Fibroblast of the aortic adventitia (primary cell): ENCODE measurements at places on chromosomes 2 and 18. TPM values are rescaled to one million over a fixed set of nuclear protein-coding genes. Genes with fewer than 3 reads are reported as not detected.

The UGT1A7 gene
- total RNA-seq = not detected in 2 replicates

The TMEM163 gene
- total RNA-seq = not detected in 2 replicates

The MLPH gene
- 5.2 and 6.1 TPM in 2 replicates for total RNA-seq

- DNase-seq = no peak
Measured at GRCh38 chr2:205276116-205276777, 406.1 kb upstream of the NRP2 start.

The GAREM1 gene
- total RNA-seq = 2.4 and 5.5 TPM in 2 replicates

The CTNNA2 gene
- total RNA-seq = 0.36 TPM in 1 of 2 replicates, not detected in the other

DNA sequence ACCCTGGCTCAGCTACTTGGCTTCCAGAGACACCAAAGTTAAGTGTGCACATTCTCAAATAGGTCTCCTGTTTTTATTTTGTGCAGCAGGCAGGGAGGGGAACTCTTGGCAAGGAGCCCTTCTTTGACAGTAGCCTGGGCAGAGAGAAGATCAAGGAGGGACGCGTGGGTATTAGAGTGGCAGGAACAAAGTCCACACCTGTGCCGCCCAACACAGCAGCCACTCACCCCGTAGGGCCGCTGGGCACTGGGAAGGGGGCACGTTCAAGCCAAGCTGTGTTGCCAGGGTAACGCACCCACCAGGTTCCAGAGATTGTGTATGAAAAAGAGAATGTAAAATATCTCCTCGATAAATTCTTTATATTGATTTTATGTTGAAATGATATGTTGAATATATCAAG is 229.3 kb upstream of the AGAP1 start:
- DNase-seq = no peak

- no peak for DNase-seq
Measured at GRCh38 chr18:52519021-52519420, 179.0 kb downstream of the DCC start.

GRCh38 chr2:98870516-98871158 is 65.4 kb downstream of the CRACDL start:
- no peak for DNase-seq

DNA sequence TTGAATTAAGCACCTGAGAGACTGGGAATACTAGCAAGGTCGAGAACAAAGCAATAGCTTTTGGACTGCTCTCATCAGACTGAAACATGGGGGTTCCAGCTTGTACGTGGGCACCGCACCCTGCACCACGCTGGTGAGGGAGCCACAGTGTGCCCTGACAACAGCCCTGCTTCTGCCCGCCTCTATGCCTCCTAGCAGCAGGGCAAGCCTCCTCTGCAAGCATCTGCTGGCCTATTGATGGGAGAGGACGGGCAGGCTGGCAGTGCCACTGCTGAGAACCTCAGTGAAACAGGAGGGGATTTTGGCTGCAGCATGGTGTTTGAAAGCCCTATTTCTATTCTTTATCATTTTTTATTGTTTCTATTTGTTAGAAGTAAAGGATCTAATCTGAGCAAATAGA is 146.1 kb upstream of the OTOS start:
- no peak for DNase-seq

The CHN1 gene
- 2.3 and 3.3 TPM in 2 replicates for total RNA-seq

DNA sequence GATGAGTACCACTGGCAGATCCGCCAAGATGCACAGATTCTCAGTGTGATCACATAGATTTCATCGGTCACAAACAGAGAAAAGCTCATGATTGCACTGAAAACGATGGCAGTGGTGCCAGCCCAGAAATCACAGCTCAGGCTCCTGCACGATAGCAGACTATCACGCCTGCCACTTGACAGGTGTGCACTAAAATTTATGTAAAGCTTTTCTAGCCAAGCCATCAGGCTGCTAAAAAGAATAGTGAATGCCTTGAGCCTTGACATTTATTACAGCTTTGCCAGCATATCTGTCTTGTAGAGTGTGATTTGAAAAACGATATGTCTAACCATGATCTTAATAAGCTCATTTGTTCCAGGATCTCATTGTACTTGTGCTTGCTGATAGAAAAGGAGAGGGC is 409.5 kb upstream of the CWC22 start:
- DNase-seq = no peak

- no peak for DNase-seq
Measured at GRCh38 chr18:69840001-69840400, 107.7 kb downstream of the CD226 start.

GRCh38 chr2:181130686-181131085 is 150.3 kb downstream of the UBE2E3 start:
- DNase-seq = peak; percentile 34

The UBR3 gene
- total RNA-seq = 29.2 and 45.5 TPM in 2 replicates

DNA sequence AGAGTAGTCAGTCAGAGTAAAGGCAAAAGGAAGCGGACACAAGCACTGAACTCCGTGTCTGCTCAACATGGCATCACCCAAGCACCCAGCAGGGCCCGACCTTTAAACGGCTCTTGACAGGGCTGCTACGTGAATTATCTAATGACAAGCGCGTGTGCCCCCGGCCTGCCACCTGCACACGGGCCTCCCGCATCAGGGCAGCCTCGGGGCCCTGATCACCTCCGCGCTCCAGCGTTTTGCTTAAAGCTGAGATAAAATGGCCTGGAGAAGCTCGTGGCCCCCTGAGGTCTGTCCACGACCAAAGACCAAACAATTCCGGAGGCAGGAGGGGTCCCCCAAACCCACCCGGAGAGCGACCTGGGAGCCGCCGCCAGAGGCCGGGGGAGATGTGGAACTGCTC is 376 bp downstream of the NDUFA10 start:
- peak; percentile 3 for DNase-seq

DNA sequence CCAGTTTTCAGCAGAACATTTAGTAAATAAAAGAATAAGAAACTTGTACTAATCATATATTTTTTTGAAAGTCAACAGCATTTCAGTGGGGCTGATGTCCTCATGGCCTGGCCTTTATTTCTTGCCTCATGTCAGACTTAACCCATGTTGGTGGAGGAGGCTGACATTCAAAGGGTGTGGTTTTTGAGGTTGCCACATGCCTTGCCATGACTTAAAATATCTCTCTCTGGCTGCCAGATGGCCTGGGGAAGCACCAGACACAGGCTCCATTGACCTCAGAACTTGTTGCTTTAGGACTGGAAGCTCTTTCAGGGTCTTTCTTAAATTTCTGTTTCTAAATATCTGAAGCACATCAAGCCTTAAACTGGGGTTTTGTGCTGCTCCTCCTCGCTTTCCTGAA is 32.5 kb upstream of the CD28 start:
- DNase-seq = no peak

DNA sequence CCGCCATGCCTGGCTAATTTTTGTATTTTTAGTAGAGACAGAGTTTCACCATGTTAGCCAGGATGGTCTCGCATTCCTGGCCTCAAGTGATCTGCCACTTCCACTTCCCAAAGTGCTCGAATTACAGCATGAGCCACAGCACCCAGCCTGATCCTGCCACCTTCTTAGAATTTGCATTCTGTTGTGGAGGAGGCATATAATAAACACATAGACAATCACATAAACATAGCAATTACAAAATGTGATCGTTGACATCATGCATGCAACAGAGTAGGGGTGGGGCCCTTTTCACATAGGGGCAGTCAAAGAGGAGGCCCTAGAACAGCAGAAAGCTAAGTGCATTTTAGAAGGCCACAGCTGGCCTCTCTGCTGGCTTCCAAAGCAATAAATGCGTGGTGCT is 39.9 kb upstream of the TSPYL6 start:
- DNase-seq = no peak

DNA sequence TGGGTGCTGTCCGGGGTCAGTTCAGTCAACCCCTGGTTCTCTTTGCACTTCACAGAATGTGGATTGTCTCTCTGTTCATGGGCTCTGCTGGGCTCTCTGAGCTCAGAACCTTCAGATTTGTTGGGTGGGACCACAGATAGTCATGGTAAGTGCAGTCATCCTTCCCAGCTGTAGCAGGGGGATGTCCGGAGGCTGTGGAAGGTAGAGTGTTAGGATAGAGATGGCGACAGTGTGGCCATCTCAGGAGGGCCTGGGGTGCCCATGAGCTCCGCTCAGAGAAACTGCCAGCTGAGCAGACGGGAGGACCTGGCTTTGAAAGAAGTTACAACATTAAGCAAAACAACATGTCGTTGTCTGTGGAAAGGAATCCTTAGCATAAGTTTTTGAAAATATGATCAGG is 149.8 kb downstream of the FAM210A start:
- DNase-seq = no peak

The TSPYL6 gene
- 0.25 TPM in 1 of 2 replicates, not detected in the other for total RNA-seq

The RBBP8 gene
- total RNA-seq = 31.0 and 80.1 TPM in 2 replicates

GRCh38 chr2:191845876-191846514 is 893 bp downstream of the CAVIN2 start:
- no peak for DNase-seq

GRCh38 chr18:44265437-44265836 is 415.3 kb upstream of the SETBP1 start:
- no peak for DNase-seq

DNA sequence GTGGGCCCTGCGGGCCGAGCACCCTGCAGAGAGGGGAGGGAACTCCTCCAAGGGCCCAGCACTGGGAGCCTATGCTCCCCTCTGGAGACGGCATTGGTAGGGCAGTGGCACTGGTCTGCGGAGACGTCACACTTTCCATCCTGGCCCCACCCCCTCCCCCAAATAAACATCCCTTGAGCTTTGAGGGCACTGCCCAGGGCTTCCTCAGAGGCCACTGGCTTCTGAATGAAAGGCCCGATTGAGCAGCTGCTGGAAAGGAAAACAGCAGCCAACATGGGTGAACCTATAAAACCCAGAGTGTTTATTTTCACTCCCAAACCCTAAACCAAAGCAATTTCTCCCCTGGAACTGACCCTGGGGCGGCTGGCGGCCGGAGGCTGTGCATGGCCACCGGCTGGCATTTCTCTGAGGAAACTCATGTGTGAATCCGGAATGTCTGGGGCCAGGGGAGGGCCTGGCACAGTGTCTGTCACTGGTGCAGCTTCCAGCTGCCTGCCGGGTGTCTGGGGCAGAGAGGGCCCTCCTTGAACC is 138.9 kb downstream of the DYSF start:
- DNase-seq = no peak

- DNase-seq = peak; percentile 64
Measured at GRCh38 chr2:69791045-69791444, 38.4 kb upstream of the GMCL1 start.

GRCh38 chr18:24986666-24987302 is 365.2 kb downstream of the ZNF521 start:
- DNase-seq = peak; percentile 16

DNA sequence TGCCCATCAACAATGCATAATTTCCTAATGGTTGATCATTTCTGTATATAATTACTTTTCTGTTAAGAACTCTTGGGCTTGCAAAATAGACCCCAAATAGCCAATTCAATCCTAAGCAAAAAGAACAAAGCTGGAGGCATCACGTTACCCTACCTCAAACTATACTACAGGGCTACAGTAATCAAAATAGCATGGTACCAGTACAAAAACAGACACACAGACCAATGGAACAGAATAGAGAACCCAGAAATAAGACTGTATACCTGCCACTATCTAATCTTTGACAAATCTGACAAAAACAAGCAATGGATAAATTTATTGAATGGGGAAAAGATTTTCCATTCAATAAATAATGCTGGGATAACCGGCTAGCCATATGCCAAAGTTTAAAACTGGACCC is 78.8 kb downstream of the NR4A2 start:
- no peak for DNase-seq

DNA sequence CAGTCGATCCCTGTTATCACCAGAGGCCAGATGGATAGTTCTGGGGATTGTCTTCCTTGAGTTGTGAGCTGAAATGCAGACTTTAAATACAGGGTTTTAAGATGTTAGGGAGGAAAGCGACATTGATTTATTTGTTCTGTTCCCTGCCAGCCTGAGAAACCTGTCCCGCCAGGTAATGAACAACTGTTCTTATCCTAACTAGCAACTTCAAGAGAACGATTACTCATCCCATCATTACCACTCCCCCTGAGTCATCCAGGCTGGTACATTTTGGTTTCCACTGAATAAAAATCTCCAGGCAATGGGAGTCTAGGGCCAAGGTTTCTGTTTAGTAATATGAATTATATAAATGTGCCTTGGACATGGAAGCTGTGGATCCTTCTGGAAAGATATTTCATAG is 131.2 kb downstream of the LYPD6B start:
- no peak for DNase-seq

- DNase-seq = no peak
Measured at GRCh38 chr2:80438686-80439085, 134.1 kb upstream of the LRRTM1 start.

The ANKRD36B gene
- 49.8 and 72.4 TPM in 2 replicates for total RNA-seq

The CCDC74A gene
- 15.1 and 34.4 TPM in 2 replicates for total RNA-seq

The HOXD12 gene
- not detected in 2 replicates for total RNA-seq

- DNase-seq = peak; percentile 13
Measured at GRCh38 chr2:109285244-109285651, 156.2 kb downstream of the SH3RF3 start.

GRCh38 chr18:26459340-26459739 is 89.0 kb downstream of the KCTD1 start:
- no peak for DNase-seq

The RNF152 gene
- 7.3 and 12.8 TPM in 2 replicates for total RNA-seq

- DNase-seq = no peak
Measured at GRCh38 chr2:37543999-37544557, 127.4 kb downstream of the CDC42EP3 start.

The SPP2 gene
- total RNA-seq = 0.36 TPM in 1 of 2 replicates, not detected in the other

DNA sequence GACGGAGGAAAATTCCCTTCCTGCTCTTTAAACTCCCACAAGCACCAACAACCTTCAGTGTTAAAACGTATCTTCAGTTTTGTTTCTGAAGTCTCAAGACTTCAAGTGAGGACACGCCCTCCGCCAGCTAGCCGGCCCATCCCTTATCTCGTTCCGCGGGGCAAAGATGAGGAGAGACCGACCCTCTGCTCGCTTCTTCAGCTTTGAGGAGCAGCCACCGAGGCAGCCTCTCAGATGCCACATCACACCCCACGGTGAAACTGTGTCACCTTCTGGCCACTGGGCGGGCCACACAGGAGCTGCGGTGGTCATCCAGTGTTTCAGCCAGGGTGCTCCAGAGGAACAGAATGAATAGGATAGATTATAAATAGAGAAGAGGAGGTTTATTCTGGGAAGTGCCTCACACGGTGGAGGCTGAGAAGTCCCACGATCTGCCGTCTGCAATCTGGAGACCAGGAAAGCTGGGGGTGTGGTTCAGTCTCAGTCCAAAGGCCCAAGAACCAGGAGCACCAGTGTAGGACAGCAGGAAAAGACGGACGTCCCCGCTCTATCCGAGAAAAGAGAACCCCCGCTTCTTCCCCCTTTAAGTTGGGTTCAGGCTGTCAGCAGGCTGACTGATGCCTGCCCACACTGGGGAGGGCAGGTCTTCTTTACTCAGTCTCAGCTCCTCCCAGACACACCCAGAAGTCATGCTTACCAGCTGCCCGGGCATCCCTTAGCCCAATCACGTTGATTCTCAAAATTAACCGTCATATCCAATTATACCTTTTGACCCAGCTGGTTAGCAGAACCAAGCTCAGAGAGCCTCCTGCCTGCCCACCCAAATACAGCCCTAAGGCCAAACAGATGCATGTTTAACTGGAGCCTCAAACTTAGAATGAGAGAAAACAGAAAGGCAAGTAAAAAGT is 399.7 kb upstream of the ID2 start:
- DNase-seq = no peak

- no peak for DNase-seq
Measured at GRCh38 chr18:58229162-58229561, 185.1 kb downstream of the NEDD4L start.

GRCh38 chr18:55934821-55935220 is 346.8 kb upstream of the TCF4 start:
- no peak for DNase-seq

GRCh38 chr2:166135152-166135848 is 7.5 kb upstream of the SCN1A start:
- DNase-seq = no peak

- peak; percentile 61 for DNase-seq
Measured at GRCh38 chr2:111209045-111209514, 88.4 kb downstream of the BCL2L11 start.

The CIB4 gene
- total RNA-seq = not detected in 2 replicates

The HOXD4 gene
- 1.1 TPM in 1 of 2 replicates, not detected in the other for total RNA-seq

GRCh38 chr2:60882971-60883753 is 1.8 kb downstream of the REL start:
- DNase-seq = peak; percentile 26
